ENCODE measurements at places on chromosomes 3 and 15.
A peak's percentile ranks its signal among the peaks of the same experiment; 100 is the strongest.

DNA sequence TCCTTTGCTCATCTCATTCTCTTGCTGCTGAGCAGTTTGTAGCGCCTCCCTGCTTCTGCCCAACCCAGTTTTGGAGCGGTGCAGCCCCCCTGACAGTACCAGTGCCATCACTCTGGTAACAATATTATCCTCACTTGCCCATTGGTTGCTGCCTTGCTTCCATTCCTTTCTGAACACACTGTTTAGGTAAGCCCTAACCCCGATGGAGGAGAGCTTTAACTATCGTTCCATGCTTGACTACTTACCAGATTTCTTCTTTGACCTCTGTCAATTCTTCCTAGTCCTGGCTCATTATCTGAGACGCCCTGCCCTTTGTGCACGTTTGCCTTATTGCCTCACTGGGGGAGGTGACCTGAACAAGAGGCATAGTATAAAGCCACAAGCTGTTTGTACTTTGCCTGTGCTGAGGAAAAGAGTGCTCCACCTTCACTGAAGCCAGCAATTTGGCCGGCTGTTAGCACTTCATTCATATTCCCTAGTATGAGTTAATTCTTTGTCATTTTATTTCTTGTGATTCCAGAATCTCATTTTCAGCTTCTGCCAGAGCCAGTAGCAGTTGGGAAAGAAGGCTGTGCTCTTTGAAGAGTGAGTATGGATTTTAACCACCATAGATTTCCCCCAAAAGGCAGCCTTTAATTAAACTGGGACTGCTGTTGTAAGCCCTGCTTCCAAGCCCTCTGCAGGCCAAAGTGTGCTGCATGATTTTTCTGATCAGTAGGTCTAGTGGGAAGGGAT is 11.9 kb downstream of the ABHD6 start:
- no peak for DNase-seq

GRCh38 chr3:127775398-127776109 is 46.8 kb downstream of the MGLL start:
- DNase-seq, result peak; percentile 92

DNA sequence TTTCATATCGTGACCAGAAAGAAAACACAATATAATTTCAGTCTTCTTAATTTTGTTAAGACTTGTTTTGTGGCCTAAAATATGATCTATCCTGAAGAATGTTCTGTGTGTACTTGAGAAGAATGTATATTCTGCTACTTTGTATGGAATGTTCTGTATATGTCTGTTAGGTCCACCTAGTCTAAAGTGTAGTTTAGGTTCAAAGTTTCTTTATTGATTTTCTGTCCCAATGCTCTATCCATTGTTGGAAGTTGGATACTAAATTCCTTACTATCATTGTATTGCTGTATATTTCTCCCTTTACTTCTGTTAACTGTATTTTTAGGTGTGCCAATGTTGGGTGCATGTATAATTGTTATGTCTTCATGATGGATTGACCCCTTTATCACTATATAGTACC is 21.2 kb downstream of the OR5AC2 start:
- no peak for DNase-seq

- peak; percentile 74 for DNase-seq
Observed at GRCh38 chr15:88987934-88988671, 74.9 kb upstream of the MFGE8 start.

GRCh38 chr15:83063551-83063950 is 3.5 kb downstream of the BTBD1 start:
- DNase-seq, result no peak

- no peak for DNase-seq
Observed at GRCh38 chr15:93074599-93074998, 14.4 kb downstream of the RGMA start.

GRCh38 chr3:71874618-71875017 is 89.7 kb upstream of the PROK2 start:
- no peak for DNase-seq

GRCh38 chr3:193816656-193817311 is 223.8 kb downstream of the OPA1 start:
- peak; percentile 64 for DNase-seq

DNA sequence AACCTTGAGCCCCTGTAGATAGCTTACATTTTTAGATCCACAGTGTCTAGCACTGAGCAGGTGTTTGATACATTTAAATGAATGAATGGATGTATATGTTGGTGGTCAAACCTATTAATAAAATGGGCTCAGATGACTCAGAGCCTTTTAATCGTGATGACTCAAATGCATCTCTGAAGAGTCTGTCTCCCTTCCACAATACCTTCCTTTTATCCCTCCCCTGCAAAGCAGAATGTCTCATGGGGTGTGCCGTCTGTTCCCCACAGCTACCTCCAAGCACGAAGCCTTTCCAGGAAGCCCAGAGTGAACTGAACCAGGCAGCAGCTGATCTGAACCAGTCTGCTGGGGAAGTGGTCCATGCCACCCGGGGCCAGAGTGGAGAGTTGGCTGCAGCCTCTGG is 303.5 kb upstream of the TPM1 start:
- DNase-seq, result peak; percentile 48

DNA sequence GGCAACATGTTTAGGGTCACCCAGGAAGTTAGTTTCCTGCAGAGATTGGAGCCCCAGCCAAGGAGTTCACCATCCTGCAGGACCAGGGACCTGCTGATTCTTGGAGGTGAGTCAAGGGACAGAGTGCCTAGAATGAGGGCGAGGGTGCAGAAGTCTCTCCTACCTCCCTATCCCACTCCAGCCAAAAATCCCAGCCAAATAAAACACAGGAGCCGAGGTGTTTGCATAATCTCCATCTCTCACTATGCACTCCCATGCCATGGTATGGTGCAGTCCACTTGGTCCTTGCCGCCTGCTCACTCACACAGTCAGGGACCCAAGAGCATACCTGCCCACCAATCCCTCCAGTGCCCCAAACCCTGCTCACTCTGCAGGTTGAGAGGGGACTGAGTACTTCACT is 294.2 kb downstream of the UACA start:
- DNase-seq, result no peak

DNA sequence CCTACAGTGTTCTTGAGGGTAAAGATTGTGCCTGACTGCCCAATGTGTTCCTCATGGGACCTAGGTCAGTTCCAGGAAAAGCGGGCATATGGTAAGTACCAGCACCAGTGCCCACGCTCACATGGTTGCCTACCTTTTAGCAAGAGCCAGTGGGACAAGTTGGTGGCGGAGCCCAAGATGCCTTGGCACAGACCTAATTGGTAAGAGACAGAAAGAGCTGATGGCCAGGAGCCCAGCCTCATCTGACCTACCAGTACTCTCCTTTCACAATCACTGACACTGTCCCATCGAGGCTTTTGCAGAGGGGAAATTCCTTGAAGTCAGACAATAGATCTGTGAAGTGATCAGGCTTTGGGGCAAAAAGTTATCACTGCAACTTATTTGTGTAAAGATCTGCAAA is 98.4 kb upstream of the BCL6 start:
- DNase-seq, result no peak

DNA sequence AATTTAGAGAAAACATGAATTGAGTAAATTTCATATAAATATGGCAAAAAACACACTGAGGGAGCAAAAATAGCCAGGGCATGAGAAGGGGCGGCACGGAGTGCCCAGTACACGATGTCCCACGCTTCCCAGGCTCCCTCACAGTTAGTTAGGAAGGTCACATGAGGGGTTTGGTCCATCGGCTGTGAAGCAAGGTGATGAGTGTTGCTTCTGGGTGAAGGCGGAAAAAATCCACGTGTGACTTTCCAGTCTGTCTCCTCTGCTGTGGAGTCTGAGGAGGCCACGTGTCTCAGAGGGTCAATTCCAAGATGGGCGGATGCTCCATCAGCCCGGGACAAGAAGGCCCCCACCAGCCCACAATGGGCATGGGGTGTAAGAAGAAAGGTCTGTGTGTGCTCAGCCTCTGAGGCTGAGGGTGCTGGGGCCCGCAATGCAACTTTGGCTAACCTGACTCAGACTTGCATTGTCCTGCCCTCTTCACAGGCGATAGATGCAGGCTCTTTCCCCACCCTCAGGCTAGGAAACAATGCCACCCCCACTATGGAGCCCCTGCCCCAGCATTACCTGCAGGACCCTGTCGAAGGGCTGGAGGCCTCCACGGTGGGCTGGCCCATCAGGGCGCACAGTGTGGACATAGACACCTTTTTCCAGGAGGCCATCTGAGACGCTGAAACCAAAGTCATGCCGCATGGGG is 45.7 kb downstream of the GRIP2 start:
- DNase-seq, result no peak

DNA sequence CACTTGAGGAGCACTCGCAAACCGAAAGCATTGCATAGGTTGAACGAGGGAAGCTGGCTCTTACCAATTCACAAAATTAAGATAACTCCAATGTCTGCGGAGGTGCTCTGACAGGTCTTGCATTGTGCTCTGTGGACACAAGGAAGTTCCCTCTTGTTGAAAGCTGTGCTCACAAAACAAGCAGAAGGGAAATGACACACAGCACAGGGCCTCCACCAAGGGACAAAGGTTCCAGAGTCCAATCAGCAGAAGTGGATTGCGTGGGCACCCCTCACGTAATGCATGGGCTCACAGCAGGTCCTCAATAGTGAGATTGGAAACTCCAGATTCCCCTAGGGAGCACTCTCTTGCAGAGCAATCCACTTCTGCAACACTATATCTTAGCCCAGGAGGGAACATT is 89.9 kb downstream of the ATP10A start:
- DNase-seq, result no peak

- no peak for DNase-seq
Observed at GRCh38 chr3:177681156-177681555, 483.9 kb upstream of the TBL1XR1 start.

DNA sequence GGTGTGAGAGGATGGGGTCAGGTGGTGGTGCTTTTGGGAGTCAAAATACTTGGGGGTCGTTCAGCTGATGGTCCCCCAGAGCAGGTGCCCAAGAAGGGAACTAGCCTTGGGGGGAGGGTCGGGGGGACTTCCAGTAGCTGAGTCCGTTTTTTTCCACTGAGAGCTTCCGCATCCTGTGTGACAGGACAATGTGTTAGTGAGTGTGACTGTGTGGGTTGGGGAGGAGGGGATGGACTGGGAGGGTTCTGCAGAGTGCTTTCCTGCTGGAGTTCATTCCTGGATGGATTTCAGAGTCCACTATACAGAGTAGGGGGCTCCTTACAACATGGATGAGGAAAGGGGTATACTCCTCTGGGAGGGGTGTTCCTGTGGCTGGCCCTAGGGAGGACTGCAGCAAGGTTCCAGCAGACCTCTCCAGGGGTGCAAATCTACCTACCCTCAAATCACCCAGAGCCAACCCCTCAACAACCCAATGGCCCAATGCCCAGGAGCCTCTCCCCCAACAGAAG is 601 bp upstream of the HYAL2 start:
- DNase-seq, result no peak

DNA sequence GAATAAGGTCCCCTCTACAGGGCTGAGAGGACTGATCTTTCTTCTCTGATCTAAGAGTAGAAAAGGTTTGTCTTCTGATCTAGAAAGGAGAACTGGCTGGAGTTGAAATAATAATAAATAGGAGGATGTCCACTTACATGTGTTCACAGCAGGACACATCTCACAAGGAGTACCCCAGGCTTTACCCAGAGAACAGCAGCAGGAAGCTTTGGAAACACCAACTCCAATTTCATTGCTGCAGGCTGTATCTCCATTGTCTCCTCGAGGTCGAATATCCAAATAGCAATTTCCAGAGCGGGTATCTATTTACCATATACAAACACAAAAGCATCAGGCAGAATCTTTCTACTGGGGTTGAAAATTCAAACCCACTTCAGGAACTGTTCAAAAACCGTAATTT is 136.6 kb downstream of the DUT start:
- no peak for DNase-seq

DNA sequence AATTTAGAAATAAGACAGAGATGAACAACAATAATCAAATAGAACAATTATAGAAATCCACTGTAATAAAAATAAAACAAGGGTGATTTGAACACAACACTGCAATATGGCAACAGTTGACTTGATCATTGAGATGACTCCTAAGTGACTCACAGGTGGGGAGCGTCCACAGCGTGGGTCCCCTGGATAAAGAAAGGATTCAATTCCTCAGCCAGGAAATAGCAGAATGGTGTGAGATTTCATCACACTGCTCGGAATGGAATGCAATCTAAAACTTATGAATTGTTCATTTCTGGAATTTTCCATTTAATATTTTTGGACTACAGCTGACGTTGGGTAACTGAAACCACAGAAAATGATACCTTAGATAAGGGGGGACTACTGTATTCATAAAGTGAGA is 82.0 kb downstream of the CNTN3 start:
- peak; percentile 94 for DNase-seq

DNA sequence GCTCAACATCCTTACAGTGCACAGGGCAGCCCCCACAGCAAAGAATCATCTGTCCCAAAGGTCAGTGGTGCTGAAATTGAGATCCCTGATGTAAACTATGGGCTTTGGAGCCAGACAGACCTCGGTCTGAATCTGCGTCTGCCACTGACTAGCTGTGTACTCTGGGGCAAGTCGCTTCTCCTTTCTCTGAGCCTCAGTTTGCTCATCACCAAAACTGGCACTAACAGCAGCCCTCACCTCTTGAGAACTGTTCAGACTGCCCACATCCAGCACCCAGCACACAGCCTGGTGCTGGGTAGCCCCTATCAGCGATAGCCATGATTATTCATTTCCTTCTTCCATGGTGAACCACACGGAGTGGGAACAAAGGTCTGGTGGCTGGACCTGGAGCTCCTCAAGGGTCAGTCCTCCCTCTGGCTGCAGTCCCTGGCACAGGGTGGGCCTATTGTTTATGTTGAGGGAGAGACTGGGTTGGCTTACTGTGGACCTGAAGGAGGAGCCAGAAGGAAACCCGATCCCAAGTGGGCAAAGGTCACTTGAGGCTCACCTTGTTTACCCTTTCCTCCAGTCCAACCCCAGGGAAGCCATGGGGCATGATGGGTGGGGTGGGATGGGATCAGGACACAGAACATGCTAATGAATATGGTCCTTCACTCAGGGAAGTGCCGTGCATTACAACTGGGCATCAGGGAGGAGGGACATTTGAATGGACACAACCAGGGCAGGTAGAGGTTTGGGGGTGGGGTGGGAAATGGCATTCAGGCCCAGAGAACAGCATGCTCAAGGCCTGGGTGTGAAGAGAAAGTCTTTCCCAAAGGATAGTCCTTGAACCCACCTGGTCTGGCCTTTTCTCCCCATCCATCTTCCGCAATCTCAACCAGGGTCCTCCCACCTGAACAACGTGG is 1.6 kb upstream of the PRKCD start:
- no peak for DNase-seq

GRCh38 chr15:78621810-78622402 is 1.1 kb upstream of the CHRNA3 start:
- no peak for DNase-seq

All from fibroblast of skin of scalp (primary cell).